Keratinocyte (primary cell): ENCODE measurements at places on chromosomes 2 and 18. TPM values are rescaled to one million over a fixed set of nuclear protein-coding genes. Genes with fewer than 3 reads are reported as not detected.

- DNase-seq = no peak
Observed at GRCh38 chr2:173090276-173090877, 14.7 kb downstream of the MAP3K20 start.

GRCh38 chr18:24300703-24301102 is 96.9 kb downstream of the OSBPL1A start:
- no peak for DNase-seq

- no peak for DNase-seq
Observed at GRCh38 chr2:137638932-137639331, 325.3 kb upstream of the HNMT start.

DNA sequence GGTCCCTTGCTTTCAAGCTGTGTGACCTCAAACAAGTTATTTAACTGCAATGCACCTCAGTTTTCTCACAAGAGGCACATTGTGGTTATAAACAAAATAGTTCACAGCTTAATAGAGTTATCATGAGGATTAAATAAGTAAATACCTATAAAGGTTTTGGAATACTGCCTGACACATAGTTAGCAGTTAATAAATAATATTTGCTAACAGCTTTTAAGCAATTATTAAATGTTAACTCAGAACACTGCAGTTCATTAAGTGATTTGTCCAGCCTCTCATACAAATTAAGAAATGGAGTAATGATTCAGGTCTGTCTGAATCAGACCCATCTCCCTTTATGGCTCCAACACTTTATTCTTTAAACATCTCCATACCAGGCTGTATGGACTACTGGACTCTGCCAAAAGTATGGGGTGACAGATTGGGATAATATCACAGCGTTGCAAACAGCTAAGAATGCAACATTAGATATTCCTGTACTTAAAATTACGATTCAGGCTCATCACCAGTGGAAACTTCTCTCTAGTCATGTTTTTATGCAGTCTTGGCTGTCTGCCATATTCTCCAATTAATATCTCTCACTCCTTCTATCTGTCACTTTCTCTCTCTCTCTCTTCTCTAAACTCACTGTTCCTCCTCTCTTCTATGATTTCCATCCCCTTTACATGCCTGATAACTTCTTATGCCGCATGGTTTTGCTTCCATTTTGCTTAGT is 370.6 kb upstream of the UBE2E3 start:
- no peak for DNase-seq

GRCh38 chr2:241035818-241036396 is 37.5 kb downstream of the SNED1 start:
- no peak for DNase-seq

- no peak for DNase-seq
Observed at GRCh38 chr2:190996947-190997346, 17.0 kb downstream of the STAT1 start.

GRCh38 chr2:44996356-44996755 is 12.9 kb downstream of the SIX2 start:
- no peak for DNase-seq

DNA sequence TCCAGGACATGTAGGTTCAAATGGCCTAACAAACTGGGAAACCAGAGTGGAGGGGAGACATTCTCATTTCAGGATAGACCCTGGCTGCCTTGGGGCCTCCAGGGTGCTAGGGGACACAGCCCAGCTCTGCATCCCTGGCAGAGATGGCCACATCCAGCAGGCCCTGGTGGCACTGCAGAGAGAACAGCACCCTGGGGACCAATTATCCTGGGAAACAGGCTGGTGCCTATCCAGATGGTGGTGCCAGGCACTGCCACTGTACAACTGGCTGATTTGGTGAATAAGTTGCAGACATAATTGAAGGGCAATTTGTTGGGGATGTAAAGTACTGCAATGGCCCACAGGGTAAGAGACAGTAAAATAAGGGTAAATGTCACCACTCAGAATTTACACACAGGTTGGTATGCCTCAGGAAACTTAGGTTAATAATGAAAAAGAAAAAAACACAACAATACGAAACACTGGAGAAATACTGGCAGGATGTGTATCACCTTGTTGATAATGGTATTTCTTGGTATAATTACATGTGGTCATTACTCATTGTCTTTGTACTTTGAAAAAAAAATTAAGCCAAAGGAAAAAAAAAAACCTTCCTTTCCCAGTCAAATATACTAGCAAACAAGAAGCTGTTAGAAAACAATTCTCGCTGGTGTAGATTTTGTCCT is 12.8 kb upstream of the SFTPB start:
- no peak for DNase-seq

DNA sequence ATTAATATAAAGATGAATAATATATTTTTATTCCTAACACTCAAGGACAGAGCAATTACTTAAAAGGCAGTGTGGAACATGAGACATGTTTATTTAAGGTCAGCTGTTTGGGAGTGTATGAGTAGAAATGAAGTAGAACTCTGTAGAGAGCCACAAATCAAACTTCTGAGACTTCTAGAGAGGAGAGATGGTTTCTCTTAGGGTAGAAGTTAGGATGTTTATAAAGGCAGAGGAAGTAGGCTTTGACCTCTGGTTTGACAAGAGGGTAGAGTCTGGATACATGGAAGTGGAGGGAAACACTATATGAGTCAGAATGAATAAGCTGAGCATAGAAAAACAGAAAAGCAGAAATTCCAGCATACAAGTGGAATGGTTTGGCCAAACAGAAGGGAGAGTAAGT is 262.1 kb upstream of the KLHL14 start:
- no peak for DNase-seq

- DNase-seq = no peak
Observed at GRCh38 chr2:182248898-182249297, 177.9 kb downstream of the PDE1A start.

DNA sequence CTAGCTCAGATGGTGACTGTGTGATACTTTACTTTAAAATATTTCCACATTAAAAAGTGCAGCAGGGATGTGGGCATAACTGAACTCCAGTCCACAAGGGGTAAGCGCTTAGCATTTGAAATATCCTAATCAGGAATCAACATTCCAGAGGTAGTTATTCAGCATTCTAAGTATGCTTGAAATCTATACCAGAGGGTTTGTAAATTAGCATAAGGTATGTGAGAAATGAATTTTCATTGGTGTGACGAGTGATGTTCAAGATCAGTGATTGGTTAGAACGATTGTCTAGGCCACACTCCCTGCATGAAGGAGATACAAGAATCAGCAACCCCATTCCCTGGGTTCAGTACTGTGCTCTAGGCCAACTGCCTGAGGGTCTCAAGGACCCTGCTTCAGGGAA is 42.6 kb downstream of the MAPK4 start:
- no peak for DNase-seq

DNA sequence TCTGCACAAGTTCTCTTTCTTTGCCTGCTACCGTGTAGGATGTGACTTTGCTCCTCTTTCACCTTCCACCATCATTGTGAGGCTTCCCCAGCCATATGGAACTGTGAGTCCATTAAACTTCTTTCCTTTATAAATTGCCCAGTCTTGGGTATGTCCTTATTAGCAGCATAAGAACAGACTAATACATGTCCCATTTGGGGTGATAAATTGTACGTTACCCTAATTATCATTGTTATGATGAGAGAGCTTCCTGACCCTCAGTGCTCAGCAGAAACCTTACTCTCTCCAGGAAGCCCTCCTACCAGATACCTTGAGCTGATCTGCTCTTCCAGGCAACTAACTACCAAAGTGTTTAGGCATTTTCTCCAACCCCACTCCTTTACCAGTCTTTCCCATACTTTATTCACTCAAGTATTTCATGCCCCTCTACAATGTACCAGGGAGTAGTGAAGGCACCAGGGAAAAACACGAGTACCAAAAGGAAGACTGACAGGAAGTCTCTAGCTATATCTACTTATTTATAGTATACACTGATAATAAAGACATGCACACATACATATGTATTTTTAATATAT is 196.2 kb downstream of the MYCN start:
- no peak for DNase-seq

DNA sequence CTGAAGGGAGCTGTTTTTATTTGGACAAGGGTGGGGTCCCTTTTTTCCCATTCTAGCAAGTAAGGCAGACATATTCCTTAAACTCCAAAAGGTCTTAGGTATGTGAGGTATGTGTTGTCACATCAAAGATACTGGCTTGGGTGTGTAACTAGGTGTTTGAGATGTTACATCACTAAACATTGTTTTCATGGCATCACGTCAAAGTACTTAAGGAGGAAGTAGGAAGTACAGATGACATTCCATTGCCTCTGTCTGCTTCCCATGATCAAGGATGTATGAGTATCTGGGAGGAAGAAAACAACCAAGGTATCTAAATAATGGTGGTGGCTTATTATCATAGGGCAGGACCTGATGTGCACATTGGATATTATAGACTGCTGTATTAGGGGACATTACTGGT is 39.3 kb downstream of the CD302 start:
- DNase-seq = no peak

- no peak for DNase-seq
Observed at GRCh38 chr2:112055730-112056625, 909 bp downstream of the TMEM87B start.

GRCh38 chr18:38464024-38464423 is 898.4 kb upstream of the CELF4 start:
- no peak for DNase-seq

DNA sequence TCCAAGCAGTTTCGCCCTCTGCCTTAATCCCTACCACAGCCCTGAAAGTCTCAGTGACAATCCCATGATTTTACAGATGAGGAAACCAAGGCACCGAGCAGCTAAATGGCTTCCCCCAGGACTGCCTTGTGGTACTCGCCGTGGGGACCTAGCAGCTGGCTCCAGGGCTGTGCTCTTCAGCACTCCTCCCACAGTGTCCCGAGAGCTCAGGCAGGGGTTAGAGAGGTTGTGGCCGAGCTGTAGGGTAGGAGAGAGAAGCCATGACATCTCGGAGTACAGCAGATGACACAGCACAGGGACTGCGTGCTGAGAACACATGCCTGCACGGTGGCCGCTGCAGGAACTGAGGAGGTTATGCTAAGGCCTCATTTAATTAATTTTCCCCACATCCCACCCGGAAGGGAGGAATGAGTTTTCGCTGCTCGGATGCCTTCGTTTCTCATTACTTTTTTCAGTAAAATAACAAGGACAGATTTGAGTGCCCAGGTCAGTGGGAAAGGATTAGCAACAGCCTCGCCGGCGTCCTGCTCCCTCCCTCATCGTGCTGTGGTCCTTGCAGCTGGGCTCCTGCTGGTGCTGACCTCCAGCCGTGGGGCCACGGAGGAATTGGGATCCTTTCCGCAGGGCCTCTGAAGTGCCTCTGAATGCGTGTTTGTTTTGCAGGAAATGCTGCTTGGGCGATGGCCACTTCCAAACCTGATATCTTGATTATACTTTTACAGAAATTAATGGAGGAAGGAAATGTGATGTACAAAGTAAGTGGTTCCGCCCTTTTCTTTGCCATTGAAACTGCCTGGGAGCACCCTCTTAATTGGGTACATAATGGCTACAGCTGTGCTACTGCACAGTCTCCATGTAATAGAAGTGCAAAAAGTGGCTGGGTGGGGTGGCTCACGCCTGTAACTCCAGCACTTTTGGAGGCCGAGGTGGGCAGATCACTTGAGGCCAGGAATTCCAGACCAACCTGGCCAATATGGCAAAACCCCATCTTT is 61.2 kb downstream of the WDSUB1 start:
- DNase-seq = no peak

DNA sequence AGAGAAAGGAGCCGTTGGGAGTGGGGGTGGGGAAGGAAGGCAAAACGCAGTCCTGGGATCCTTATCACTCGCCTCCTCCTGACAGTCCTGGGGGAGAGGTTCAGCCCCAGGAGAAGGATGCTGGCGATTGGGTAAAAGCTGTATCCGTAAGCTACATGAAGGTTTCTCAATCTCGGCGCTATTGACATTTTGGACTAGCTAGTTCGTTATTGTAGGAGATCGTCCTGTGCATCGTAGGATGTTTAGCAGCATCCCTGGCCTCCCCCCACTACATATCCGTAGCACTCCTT is 511 bp upstream of the TP53I3 start:
- no peak for DNase-seq

GRCh38 chr2:104431701-104432121 is 422.2 kb upstream of the POU3F3 start:
- DNase-seq = no peak

DNA sequence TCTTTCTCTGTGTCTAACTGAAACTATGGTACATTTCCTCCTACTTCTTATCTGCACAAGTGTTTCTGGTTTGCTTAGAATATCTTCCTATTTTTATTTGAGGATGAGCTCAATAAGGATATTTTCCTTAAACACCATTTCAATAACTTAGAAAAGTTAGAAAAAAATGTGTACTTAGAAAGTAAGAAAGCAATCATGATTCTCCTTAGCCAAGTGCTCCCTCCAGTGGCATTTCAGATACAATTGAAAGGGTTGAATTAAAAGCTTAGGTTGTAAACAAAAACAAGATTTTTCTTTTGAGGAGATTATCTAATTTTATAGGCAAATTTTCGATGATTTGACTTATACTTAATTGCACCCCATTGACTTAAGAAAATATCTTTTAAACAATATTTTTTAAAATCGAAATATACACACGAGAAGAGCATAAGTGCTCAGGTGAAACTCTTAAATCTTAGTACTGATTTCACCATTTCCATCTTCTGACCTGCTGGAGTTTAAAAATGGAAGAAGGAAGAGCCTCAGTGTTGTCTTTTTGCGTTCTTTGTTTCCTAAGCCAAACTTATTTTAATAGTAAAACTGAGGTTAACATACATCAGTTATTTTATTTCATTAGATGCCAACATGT is 26.9 kb downstream of the C18orf63 start:
- DNase-seq = no peak

Gene SULT1C4
- polyA plus RNA-seq = not detected in 3 replicates

Gene ABCG5
- not detected in 3 replicates for polyA plus RNA-seq

Gene STPG4
- polyA plus RNA-seq = 0.26 TPM in 1 of 3 replicates, not detected in the others

Gene ZNF519
- polyA plus RNA-seq = 0.91 to 3.6 TPM (median 1.5 TPM) in 3 replicates

Gene POTEF
- not detected in 3 replicates for polyA plus RNA-seq

Gene TDRD15
- polyA plus RNA-seq = not detected in 3 replicates

Gene PDE1A
- polyA plus RNA-seq = 0.06 to 0.10 TPM (median 0.07 TPM) in 3 replicates

Gene TRIM43
- not detected in 3 replicates for polyA plus RNA-seq

Gene SPC25
- 1.0 to 7.1 TPM (median 4.9 TPM) in 3 replicates for polyA plus RNA-seq

Gene ITGB6
- polyA plus RNA-seq = 174 to 197 TPM (median 183 TPM) in 3 replicates

Gene NCL
- 103 to 247 TPM (median 123 TPM) in 3 replicates for polyA plus RNA-seq
